ENCODE measurements at places on chromosomes 7 and 10.

DNA sequence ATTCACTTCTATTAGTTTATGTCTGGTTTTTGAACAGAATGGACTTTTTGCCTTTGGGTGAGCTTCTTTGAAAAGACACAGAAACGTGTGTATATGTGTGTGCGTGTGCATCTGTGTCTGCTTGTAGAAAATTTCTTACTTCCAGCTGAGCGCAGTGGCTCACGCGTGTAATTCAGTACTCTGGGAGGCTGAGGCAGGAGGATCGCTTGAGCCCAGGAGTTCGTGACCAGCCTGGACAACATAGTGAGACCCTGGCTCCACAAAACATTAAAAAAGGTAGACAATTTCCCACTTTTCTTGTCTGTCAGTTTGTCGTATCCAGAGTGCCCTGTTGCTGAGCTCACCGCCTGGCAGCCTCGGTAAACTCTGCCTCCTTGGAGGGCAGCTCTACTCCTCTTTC is 25.4 kb downstream of the PPP2R2D start:
- DNase-seq, result no peak

GRCh38 chr10:18325889-18326531 is 185.8 kb downstream of the CACNB2 start:
- DNase-seq, result no peak

DNA sequence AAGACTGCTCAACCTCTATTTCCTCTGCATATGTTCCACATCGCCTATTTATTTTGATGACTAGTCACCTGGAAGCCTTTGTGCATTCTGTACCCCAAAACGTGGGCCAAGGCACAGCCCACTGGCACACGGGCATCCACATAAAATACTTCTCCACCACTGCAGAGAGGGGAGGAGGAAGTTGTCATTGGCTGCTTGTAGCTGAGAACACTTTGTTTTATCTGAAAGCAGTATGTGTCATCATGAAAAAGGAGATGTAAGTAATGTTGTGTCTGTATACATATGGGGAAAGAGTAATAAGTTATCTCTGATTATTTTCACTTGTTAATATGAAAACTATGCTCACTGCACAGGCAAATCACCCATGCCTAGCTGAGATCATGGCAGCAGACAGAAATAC is 48.2 kb upstream of the AMPH start:
- DNase-seq, result no peak

DNA sequence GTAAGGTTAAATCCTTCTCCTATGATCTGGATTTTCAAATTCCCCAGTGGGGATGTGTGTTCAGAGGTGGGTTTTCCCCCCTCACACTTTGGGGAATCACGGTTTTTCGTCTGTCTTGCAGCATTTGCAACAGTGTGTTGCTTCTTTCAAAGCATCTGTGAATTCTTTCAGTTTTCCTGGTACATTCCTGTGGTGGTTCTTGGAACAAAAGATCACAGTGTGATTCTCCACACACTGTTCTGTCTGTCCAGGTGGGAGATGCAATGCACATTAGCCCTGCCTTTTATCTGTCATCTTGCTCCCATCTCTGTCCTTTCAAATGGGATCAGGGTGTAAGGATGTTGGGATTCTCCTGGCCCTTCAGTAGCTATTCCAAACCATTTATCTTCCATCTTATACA is 11.8 kb downstream of the AGK start:
- no peak for DNase-seq

GRCh38 chr7:155533827-155534690 is 12.3 kb downstream of the CNPY1 start:
- DNase-seq, result peak; percentile 45

DNA sequence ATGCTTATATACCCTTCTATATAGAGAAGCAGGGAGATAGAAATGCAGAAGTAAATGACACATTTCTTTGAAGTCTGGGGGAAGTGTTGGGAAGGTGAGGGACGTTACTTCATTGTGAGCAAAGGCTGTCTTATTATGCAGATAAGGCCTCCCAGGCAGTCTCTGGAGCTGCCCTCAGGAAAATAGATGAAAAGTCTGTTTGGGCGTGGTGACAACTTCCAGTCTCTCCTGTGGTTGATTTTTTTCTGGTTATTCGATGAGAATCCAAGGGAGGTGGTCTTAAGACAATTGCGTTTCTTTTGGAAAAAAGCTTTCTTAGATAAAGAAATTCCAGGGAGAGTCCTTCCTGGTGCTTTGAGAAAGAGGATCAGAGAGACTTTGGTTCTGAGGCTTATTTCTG is 84.0 kb downstream of the NEUROD6 start:
- no peak for DNase-seq

GRCh38 chr7:156156734-156157408 is 344.6 kb upstream of the SHH start:
- DNase-seq, result no peak

- DNase-seq, result no peak
Measured at GRCh38 chr10:43471935-43472720, 35.2 kb downstream of the ZNF487 start.

GRCh38 chr7:97601931-97602457 is 129.9 kb upstream of the TAC1 start:
- no peak for DNase-seq

- DNase-seq, result no peak
Measured at GRCh38 chr10:15222511-15222910, 54.0 kb upstream of the NMT2 start.

GRCh38 chr7:105691082-105691679 is 109.9 kb upstream of the EFCAB10 start:
- DNase-seq, result no peak

DNA sequence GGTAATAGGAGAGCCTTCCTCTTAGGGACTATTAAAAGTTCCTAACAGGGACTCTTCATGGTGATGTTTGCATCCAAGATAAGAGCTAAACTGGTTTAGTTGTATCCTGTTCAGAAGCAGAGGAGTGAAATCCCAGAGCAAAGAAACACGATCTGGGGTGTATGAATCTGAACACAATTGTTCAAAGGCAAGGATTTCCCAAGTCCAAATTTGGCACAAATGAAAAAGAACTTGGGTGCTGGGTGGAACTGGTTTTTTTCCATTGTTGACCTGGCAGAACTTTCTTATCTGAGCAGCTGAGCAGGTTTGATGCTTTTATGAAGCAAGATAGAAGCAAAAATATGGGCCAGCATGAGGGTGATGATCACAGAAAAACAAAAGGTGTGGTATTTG is 6.0 kb downstream of the AGFG2 start:
- no peak for DNase-seq

DNA sequence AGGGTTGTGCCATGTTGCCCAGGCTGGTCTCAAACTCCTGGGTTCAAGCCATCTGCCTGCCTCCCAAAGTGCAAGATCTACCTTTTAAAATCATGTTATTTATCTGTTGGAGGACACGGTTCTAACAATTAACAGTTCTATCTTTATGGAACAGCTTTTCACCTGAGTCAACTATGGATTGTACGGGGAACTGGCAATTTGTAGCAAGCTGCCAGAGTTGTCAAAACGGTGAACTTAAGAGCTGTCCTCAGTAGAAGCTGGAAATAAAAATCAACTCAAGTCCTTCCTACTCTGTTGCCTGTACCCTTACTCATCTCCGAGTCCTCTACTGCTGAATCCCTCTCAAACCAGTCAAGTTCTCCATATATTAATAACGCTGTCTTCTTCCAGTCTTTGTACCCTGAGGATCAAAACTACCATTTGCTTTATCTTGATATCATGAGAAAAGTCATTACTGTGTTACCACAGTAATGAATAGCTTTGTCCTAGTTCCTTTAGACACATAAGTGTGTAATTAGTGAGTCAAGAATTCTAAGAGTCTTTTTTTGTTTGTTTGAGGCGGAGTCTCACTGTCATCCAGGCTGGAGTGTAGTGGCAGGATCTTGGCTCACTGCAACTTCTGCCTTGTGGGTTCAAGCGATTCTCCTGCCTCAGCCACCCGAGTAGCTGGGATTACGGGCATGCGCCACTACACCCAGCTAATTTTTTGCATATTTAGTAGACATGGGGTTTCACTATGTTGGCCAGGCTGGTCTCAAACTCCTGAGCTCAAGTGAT is 28.2 kb downstream of the HBP1 start:
- DNase-seq, result no peak

DNA sequence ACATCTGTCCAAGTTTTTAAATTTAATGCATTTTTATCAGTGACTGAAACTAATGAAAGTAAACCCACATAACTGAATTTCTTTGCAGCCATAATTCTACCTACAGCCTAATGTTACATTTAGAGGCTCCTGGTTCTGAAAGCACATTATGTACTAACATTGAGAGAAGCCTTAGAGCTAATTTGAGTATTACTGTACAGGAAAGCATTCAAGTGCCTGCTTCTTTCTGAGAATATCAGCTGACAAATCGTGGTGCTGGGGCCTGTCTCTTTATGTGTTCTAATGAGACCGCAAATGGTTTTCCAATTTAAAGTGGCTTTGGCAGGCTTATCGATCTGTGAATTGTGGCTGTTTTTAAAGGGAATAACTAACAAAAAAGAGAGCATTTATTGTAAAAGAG is 32.3 kb upstream of the DGKB start:
- no peak for DNase-seq

GRCh38 chr7:64313740-64314491 is at the start of gene ZNF736:
TSS of gene ZNF736 (plus strand) at chr7:64313961. CDS start at chr7:64314151, 190 bp downstream.
- peak; percentile 77 for DNase-seq

DNA sequence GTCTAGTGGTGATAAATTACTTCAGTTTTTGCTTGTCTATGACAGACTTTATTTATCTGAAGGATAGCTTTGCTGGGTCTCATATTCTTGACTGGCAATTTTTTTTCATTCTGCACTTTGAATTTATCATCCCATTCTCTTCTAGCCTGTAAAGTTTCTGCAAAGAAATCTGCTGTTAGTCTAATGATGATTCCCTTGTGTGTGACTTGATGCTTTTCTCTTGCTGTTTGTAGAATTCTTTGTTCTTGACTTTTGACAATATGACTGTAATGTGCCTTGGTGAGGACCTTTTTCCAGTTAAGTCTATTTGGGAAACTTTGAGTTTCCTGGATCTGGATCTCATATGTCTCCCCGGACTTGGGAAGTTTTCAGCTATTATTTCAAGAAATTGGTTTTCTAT is 59.3 kb upstream of the TMEM140 start:
- DNase-seq, result no peak

DNA sequence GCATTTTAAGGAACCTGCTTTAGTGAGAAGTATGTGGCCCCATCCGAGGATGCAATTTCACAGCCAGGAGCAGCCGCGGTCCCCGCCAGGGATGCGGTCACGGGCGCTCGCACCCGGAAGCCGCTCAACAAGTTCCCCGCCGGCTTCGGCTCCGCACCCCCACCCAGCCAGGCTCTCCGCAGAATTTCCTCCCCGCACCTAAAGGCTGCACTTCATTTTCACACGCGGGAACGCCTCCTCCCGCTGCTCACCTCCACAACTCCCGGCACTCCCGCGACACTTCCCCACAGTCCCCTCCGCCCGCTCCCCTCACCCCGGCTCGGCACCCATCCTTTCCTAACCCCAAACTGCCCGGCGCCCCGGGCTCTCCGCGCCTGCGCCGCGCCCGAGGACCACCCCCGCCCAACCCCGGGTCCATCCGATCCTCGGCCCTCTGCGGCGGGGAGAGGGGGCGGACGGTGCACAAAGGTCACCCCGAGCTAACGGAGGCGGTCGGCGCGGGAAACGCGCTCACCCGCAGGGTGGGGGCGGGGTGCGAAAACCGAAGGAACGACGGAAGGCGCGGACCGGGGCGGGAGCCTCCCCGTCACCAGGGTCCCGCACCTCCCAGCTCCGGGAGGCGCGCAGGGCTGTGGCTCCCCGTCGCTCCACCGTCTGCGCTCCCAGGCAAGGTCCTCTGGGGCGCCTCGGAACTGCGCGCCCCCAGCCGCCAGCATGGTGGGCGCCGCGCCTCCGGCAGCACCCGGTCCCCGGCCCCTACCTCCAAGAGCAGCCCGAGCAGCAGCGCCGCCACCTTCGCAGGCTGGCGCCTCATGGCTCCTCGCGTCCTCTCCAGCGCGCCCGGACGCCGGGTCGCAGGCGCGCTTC is 558 bp downstream of the VOPP1 start:
- peak; percentile 60 for DNase-seq

- no peak for DNase-seq
Measured at GRCh38 chr7:47452295-47452694, 129.6 kb downstream of the TNS3 start.

DNA sequence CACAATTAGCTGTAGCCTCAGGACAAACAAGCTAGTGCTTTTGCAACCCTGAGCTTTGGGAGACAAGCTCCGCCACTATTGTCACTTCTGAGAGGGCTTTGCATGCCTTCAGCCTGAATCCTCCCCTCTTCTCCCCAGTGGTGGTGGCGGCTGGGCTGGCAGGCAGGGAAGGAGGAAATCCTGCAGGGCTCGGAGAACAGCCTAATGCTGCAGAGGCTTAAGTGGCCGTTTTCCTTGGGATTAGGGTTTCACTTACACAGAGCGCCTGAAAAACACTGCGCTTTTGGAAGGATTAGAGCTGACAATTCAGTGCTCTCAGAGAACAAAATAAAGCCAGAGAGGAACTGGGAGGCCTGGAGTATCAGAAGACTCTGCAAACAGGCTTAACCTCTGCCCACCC is 71.3 kb downstream of the PAX2 start:
- DNase-seq, result no peak

- no peak for DNase-seq
Measured at GRCh38 chr10:71126432-71126831, 85.9 kb upstream of the UNC5B start.

- no peak for DNase-seq
Measured at GRCh38 chr10:99519690-99520039, 13.1 kb upstream of the NKX2-3 start.

- DNase-seq, result no peak
Measured at GRCh38 chr7:8363407-8364015, 69.9 kb upstream of the NXPH1 start.

- peak; percentile 42 for DNase-seq
Measured at GRCh38 chr7:157432957-157433576, 96.3 kb downstream of the DNAJB6 start.

GRCh38 chr10:100740476-100741377 is 4.7 kb upstream of the PAX2 start:
- DNase-seq, result no peak

- no peak for DNase-seq
Measured at GRCh38 chr7:27641581-27642230, 21.0 kb downstream of the HIBADH start.
